ENCODE measurements at places on chromosomes 7 and 10. TPM values are rescaled to one million over a fixed set of nuclear protein-coding genes. Genes with fewer than 3 reads are reported as not detected.

GRCh38 chr10:69677985-69678654 lies 48.1 kb downstream of the FAM241B start:
- DNase-seq, result no peak

GRCh38 chr10:44280226-44281014 lies 104.5 kb downstream of the CXCL12 start:
- DNase-seq, result no peak

DNA sequence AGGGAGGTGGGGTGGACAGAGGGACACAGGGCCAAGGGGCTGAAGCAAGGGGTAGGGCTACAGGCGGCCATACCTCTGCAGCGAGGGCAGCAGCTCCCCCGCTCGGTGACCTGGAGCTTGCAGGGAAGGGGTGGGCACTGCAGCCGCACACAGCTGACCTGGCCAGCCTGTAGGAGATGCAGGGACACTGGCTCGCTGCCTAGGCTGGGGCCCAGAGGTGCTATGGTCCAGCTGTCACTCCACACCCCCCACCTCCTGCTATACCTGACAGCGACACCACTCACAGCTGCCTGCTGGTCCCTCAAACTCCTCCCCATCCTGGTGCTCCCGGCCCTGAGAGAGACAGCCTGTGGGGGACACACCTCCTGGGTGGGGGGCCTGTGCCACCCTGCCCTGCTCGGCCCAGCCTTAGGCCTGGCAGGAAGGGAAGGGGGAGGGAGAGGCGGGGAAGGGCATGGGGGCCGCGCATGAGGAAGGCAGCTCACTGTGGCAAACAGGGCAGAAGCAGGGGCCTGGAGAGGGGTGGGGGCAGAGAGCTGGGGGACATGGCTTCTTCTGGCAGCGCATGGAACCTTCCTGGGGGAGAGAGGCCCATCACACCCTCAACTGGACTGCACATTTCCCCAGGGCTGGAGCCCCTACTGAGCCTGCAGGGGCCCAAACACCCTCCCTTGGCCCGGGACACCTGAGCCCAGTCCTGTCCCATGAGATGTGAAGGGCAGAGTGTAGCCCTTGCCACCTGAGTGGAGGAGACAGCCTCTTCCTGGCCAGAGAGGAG lies 23.9 kb downstream of the ATP6V1F start:
- no peak for DNase-seq

- no peak for DNase-seq
These were observed 370.0 kb upstream of the IGFBP3 start for GRCh38 chr7:46291050-46291438.

DNA sequence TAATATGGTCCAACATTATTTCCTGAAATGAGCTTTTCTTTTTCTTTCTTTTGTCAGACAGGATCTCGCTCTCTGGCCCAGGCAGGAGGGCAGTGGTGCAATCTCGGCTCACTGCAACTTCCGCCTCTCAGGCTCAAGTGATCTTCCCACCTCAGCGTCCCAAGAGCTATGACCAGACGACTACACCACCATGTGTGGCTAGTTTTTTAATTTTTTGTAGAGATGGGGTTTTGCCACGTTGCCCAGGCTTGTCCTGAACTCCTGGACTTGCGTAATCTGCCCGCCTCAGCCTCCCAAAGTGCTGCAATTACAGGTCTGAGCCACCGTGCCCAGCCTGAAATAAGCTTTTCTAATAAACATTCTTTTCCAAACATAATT lies 48.6 kb downstream of the CUL2 start:
- no peak for DNase-seq

DNA sequence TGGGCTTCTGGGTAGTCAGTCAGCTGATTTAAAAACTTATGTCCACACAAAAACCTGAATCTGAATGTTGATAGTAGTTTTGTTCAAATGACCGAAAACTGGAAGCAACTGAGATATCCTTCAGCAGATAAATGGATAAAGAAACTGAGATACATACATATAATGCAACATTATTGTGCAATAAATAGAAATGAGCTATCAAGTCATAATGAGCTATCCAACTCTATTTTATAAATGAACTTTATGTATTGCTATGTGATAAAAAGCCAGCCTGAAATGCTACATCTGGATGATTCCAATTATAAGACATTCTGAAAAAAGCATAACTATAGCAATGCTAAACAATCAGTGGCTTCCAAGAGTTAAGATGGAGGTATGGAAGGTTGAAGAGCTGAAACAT lies 748.7 kb downstream of the TNS3 start:
- no peak for DNase-seq

DNA sequence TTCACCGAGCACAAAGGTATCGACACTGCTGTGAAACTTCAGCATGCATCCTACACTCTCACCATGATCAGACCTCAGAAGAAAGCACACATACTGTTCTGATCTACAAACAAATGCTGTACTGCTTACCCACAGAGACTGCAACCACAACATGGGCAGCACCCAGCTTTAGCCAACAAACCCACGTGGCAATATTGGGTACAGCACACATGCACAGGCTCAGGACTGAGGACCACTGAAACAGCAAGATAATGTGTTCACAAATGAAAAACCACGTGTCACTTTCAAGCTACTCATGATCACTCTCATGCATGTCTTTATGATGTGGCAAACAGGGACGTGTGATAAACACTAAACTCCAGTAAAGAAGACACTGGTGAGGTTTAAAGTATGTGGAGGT lies 119.3 kb upstream of the PTN start:
- DNase-seq, result no peak

- DNase-seq, result no peak
These were observed 82.2 kb downstream of the MDFIC start for GRCh38 chr7:115004121-115004520.

DNA sequence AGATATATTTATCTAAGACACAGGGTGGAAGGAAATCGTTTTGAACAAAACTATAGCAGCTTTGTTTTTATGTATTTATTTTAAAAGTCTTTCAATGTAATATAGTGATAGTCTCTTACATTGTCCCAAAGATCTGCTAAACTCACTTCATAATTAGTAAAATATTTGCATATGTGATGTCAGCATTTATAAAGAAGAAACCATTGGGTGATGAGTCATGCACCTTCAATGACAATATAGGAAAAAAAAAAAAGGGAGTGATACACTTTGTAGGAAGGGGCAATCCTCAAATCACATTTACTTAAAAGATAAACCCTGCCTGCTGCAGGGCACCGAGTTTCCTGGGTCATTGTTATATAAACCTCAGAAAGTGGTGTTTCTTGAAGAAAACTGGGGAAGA lies 112.4 kb upstream of the SEMA3C start:
- no peak for DNase-seq

DNA sequence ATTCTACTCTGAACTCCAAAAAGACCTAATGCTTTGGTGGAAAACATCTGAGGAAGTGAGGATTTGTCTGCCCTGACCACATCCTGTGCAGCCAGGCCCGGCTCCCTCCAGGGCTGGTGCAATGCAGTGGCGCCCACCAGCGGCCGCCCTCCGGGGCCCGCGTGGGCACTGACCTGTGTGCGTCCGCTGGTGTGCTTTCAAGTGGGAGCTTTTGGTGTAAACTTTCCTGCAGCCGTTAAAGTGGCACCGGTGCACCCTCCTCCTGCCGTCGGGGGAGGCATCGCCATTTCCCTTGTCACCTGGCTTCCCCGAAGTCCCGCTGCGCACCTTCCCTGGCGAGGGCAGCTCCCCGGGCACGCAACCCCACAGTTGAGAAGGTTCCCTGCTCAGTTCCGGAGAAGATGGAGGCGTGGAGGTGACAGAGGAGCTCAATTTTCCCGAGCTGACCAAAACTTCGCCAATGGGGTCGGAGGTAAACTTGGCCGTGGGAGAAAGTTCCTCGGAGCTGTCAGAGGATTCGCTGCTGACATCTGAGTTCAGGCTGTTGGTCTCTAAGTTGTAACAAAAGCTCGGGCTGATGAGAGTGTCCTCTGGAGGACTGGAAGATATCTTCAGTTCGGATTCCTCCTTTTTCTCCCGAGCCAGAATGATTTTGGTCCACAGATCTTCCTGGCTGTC lies 3.4 kb downstream of the KLF6 start:
- peak; percentile 42 for DNase-seq

DNA sequence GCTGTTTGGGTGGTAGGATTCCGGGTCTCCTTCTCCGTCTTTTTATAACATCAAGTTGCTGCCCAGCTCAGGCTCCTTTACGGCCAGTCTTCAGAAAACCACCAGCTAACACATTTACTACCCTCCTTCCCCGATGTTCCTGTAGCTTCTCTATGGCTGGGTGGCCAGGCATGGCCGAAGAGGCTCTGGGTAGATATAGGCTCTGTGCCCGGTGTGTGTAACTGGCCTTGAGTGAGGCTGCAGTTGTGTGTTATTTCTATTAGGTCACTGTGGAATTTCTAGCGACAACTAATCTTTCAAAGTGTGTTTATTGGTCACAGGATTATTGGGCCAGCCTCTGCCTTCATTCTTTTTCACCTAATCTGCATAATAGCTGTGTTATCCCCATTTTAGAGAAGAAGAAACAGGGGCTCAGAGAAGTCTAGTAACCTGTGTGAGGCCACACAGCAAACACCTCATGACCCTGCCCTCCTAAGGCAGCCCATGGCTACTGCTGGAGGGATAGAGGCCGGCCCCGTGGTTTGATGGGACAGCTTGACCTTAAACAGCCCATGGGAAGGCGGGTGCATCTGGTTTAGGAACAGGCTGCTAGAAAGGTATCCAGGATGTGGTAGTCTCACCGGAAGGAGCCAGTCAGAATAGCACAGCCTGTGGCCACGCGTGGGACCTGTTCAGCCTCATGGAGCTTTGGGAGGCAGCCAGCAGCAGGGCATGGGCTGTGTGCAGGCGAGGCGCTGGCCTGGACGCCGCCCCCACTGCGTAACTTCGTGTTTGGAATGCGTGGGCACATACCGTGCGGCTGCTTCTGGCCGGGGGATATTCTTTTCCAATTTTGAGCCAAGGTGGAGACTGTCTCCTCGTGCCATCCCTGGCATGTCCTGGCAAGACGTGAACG lies 29.7 kb downstream of the HTRA1 start:
- peak; percentile 12 for DNase-seq

- DNase-seq, result no peak
These were observed 94.4 kb downstream of the ITIH5 start for GRCh38 chr10:7572391-7572790.

- DNase-seq, result peak; percentile 13
These were observed 120.0 kb downstream of the SRPK2 start for GRCh38 chr7:105268511-105269392.

DNA sequence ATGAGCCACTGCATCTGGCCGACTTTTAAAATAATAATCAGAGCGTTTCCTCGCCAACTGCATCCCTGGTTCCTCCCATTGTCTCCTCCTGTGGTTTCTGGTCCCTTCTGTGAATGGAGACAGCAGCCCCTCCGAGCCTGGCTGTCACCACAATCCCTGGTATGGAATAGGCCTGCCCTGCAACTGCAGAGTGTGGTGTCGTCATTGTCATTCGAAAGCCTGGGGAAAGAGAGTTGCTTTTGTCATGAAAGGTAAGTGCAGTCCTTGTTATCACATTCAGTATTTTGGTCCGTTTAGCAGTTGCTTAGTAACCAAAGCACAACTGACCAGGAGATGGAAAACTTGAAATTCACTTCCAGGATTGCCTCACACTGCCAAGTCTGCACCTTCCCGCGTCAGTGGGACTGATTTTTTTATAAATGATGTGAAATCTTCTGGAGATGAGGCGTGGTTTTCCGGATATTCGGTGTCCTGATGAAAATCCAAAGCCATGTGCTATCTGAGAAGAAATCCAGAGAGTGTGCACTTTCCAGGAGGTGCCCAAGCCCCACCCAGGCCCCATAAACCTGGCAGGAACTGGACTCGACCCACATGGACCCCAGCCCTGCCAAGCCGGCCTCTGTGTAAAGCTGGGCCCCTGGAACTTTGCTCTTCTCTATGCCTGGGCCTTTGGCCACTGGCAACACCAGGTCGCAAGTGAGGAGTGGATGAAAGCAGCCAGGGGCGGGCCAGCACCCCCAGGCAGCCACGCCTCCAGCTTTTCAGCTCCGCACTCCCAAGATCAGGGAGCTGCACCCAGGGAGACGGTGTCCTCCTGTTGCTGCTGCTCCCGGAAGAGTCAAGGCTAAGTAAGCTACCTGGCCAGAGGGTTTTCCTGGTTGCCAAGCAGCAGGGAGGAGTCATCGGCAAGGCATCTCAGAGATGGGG lies 133.7 kb upstream of the SH2B2 start:
- no peak for DNase-seq

- DNase-seq, result no peak
These were observed 241.7 kb downstream of the TMEM26 start for GRCh38 chr10:61211468-61211867.

DNA sequence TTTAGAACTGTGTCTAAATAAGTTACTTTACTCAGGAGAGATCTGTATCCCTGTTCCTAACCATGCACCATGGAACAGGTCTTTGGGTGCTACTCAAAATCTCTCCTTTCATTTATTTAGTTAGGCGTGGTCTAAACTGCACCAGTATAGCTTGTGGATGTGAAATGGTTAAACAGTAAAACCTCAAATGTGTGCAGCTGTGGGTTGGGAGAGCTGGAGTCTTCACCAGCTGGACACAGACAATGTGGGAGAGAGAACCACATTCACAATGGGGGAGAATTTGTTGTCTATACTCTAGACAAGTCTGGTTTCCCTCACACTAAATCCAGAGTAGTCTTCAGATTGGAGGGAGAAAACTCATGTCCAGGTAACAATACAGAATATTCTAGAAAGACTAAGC lies 31.2 kb upstream of the IKZF1 start:
- DNase-seq, result no peak

GRCh38 chr7:158956805-158957509 lies 100.6 kb downstream of the DYNC2I1 start:
- no peak for DNase-seq

GRCh38 chr10:78892338-78893176 lies 176.2 kb upstream of the ZMIZ1 start:
- no peak for DNase-seq

- DNase-seq, result no peak
These were observed 73.2 kb upstream of the PDK4 start for GRCh38 chr7:95669513-95669912.

The C10orf62 gene
- not detected for total RNA-seq

The PON1 gene
- not detected for total RNA-seq

The THSD7A gene
- not detected for total RNA-seq

The BUB3 gene
- 255 TPM for total RNA-seq

The EIF4H gene
- 240 TPM for total RNA-seq

The TAS2R5 gene
- 1.3 TPM for total RNA-seq

The AS3MT gene
- 0.60 TPM for total RNA-seq

The WEE2 gene
- total RNA-seq, result not detected

The GPR85 gene
- not detected for total RNA-seq

The PLCE1 gene
- 0.02 TPM for total RNA-seq

The AQP1 gene
- 0.12 TPM for total RNA-seq

The LRRC4 gene
- total RNA-seq, result not detected
